ENCODE measurements at places on chromosomes 6 and 20. TPM values are rescaled to one million over a fixed set of nuclear protein-coding genes. Genes with fewer than 3 reads are reported as not detected.

FAM217A gene
- not detected for polyA plus RNA-seq

TRDN gene
- polyA plus RNA-seq: 104 TPM

GABRR2 gene
- not detected for polyA plus RNA-seq

ZSCAN16 gene
- polyA plus RNA-seq: 9.2 TPM

CST2 gene
- polyA plus RNA-seq: not detected

SLC22A2 gene
- polyA plus RNA-seq: 0.94 TPM

LYRM4 gene
- polyA plus RNA-seq: 62.0 TPM

LCA5 gene
- polyA plus RNA-seq: 4.2 TPM

RAET1E gene
- polyA plus RNA-seq: not detected

MYLK4 gene
- 0.03 TPM for polyA plus RNA-seq
